ENCODE measurements at places on chromosomes 5 and 9. TPM values are rescaled to one million over a fixed set of nuclear protein-coding genes. Genes with fewer than 3 reads are reported as not detected.

Gene CACNA1B
- 0.09 TPM for total RNA-seq

Gene SLC36A2
- total RNA-seq = not detected

Gene TIGD6
- total RNA-seq = 5.3 TPM

Gene GIN1
- 6.7 TPM for total RNA-seq

Gene CCDC183
- total RNA-seq = 0.37 TPM

Gene MYO10
- 99.8 TPM for total RNA-seq

Gene KCNMB1
- not detected for total RNA-seq

Gene SPATA31D4
- not detected for total RNA-seq

All from dermis blood vessel endothelial cell (primary cell).